Spinal cord (tissue), 10 donors: ENCODE measurements at places on chromosomes 1 and 21. TPM values are rescaled to one million over a fixed set of nuclear protein-coding genes. Genes with fewer than 3 reads are reported as not detected.
A peak's percentile ranks its signal among the peaks of the same experiment; 100 is the strongest.

- DNase-seq = no peak
These were observed 39.8 kb downstream of the NEK7 start for GRCh38 chr1:198196630-198197029.

DNA sequence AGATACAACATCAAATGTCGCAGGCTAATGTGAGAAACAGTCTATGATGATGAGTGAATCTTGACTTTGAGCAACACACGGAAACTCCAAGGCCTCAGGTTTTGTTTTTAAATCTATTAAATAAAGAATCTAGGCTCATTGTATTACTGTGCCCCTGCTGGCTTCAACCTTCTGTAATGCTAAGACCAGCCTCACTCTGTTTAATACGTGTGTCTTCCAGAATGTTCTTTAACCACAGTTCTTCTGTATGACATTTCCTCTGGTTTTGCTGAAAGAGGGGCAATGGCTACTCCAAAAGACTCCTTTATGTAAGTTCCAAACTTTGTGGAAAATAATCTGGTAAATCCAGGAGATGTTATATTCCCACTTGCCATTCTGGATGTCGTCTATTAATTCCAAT, 101.1 kb upstream of the TIAM1 start:
- no peak for DNase-seq

- no peak for DNase-seq
These were observed 138.4 kb downstream of the SYT2 start for GRCh38 chr1:202571719-202572339.

DNA sequence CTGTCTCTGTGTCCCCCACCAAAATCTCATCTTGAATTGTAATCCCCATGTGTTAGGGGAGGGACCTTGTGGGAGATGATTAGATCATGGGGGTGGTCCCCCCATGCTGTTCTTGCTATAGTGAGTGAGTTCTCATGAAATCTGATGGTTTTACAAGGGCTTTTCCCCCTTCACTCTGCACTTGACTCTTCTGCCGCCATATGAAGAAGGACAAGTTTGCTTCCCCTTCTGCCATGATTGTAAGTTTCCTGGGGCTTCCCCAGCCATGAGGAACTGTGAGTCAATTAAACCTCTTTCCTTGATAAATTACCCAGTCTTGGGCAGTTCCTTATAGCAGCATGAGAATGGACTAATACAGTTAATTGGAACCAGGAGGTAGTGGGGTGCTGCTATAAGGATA, 137.1 kb upstream of the RAB4A start:
- no peak for DNase-seq

ERICH3 gene
- total RNA-seq = 5.7 TPM

DNA sequence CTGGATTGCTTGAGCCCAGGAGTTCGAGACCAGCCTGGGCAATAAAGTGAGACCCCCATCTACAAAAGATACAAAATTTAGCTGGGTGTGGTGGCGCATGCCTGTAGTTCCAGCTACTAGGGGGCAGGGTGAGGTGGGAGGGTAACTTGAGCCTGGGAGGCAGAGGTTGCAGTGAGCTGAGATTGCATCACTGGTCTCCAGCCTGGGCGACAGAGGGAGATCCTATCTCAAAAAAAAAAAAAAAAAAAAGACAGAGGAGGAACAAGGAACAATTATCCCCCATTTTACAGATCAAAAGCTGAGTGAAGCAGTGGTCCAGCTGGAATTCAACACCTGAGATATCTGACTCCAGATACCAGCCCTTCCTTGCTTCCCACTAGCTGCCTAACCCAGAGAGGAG, 34.8 kb downstream of the L1TD1 start:
- no peak for DNase-seq

GRCh38 chr1:156549390-156549789, 23.0 kb downstream of the IQGAP3 start:
- DNase-seq = no peak

MYCL gene
- 6.4 TPM for total RNA-seq

DNA sequence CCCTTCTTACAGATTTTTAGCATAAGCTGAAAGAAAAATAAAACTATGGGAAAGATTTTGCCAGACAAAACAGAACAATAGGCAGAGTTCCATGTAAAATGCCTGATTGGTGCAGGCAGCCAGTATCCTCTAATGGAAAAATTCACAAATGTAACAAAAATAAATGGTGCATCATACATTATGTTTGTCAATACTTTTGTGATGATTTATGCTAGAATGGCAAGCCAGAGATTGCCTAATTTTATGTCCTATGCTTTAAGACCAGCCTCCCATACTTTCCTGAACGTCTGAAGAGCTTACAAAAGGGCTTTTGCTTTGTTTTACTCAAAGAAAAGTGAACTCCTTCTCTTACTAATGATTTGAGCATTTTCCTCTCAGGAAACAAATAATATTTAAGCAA, 81.5 kb upstream of the KCNJ15 start:
- peak; percentile 13 for DNase-seq
